ENCODE measurements at places on chromosomes 11 and 22.

GRCh38 chr11:14347494-14347893 is 11.5 kb downstream of the RRAS2 start:
- DNase-seq, result no peak

DNA sequence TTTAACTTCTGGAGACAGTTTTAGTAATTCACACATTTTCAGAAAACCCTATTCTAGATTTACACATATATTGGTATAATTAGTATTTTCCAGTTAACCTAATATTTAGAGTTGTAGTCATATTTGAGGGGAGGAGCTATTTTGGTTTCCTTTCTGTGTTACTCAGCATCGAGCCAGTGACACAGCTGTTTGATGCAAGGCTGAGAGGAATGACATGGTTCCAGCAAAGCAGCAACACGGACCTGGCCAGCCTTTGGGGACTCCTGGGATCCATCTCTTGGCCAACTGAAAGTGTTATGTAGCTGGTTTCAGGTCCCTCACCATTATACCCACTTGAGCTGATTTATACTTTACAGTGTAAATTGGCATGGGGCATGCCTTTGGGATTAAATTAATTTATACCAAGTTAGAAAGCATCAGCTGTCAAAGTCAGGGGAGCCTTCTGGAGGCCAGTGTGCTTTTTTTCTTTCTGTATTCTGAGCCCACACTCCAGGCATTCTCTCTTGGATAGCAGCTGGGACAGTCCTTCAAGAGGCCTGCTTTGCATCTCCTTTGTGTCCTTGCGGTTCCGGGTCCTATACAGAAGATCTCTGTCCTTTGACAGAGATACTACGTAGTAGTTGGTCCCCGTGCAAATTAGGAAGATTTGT is 91.3 kb upstream of the SLC25A18 start:
- DNase-seq, result no peak

DNA sequence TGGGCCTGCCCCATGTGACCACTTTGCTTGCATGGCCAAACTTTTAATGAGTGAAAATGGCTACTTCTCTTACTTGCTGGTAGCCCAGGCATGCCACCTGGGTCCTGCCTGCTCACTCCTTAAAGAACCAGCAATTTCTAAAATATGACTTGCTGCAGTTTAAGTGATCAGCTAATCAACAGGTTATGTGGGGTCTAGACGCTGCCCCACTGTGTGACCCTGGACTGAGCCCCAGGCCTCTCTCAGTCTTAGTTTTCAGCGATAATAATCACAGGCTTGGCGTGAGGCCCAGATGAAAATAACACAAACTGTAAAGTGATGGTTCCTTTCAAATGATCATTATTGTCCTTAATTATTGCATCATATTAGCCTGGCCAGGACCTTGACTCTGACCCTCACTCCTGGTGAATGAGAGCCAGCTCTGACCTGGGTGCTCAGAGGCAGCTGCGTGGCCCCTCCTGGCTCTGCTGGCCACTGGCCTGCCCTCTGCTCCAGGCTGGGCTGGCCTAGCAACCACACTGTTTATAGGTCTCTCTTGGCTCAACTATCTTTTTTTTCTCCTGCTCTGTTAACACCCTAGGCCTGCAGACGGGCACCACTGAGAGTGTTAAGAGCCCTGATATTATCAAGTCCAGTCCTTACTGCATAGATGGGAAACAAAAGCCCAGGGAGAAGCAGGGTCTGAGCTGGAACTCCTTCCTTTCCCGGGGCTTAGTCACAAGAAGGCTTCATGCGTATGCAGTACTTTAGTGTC is 89.7 kb downstream of the RRM1 start:
- DNase-seq, result no peak

GRCh38 chr11:45079075-45079444 is 67.4 kb upstream of the PRDM11 start:
- no peak for DNase-seq

All from stimulated activated CD8-positive, alpha-beta memory T cell treated with anti-CD3 and anti-CD28 coated beads, Interleukin-4, amount 100 ng/mL, for 4 hours (primary cell).